ENCODE measurements at places on chromosomes 16 and 17. TPM values are rescaled to one million over a fixed set of nuclear protein-coding genes. Genes with fewer than 3 reads are reported as not detected.

DNA sequence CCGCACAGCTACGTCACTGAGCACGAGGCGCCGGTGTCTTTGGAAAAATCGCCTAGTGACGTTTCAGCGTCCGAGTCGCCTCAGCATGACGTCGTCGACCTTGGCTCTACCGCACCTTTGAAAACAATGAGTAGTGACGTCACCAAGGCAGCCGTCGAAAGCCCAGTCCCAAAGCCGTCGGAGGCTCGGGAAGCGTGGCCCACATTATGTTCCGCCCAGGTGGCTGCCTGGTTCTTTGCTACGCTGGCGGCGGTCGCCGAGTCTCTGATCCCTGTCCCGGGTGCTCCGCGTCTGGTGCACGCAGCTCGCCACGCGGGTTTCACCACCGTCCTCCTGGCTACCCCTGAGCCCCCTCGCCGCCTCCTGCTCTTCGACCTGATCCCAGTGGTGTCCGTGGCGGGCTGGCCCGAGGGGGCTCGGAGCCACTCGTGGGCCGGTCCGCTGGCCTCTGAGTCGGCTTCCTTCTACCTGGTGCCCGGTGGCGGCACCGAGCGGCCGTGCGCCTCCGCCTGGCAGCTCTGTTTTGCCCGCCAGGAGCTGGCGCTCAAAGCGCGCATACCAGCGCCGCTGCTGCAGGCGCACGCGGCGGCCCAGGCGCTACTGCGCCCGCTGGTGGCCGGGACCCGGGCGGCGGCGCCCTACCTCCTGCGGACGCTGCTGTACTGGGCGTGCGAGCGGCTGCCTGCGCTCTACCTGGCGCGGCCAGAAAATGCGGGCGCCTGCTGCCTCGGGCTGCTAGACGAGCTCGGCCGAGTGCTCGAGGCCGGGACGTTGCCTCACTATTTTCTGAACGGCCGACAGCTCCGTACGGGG is 1.5 kb downstream of the TMEM102 start:
- DNase-seq, result peak; percentile 91

GRCh38 chr16:79069633-79070032 is 530.9 kb downstream of the MAF start:
- no peak for DNase-seq

Gene C16orf92
- total RNA-seq, result not detected

GRCh38 chr17:4033751-4034251 is 69.6 kb upstream of the ATP2A3 start:
- no peak for DNase-seq

- no peak for DNase-seq
These were observed 185.2 kb downstream of the CPPED1 start for GRCh38 chr16:12618515-12618914.

Gene CCNF
- 83.3 TPM for total RNA-seq

GRCh38 chr16:81473558-81473957 is 28.9 kb downstream of the CMIP start:
- no peak for DNase-seq
